ENCODE measurements at places on chromosomes 4 and X. TPM values are rescaled to one million over a fixed set of nuclear protein-coding genes. Genes with fewer than 3 reads are reported as not detected.

GRCh38 chr4:69642961-69643360 is 3.5 kb upstream of the UGT2A2 start:
- DNase-seq, result no peak

GRCh38 chr4:2858451-2859217 is 15.0 kb downstream of the ADD1 start:
- no peak for DNase-seq

GRCh38 chr4:25792200-25792791 is 70.5 kb downstream of the SEL1L3 start:
- DNase-seq, result no peak

DNA sequence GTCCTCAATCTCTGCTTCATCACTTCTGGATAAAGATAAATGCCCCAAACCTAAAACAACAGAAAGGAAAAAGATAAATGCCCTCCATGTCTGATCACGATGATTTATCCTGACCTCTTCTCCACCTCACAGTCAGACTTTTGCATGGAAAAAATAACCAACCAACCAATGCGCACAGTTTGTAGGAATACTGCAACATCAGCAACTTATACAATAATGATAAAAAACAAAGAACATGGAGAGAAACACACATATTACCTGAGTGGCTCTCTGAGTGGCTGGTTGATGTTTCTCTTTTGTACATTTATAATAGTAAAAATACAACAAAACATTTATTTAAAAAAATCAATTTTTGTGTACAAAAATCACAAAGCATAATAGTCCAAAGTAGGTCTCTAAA is 93.0 kb upstream of the PUDP start:
- no peak for DNase-seq

The CCNA2 gene
- 110 TPM for total RNA-seq

The EDNRA gene
- total RNA-seq, result 0.07 TPM

DNA sequence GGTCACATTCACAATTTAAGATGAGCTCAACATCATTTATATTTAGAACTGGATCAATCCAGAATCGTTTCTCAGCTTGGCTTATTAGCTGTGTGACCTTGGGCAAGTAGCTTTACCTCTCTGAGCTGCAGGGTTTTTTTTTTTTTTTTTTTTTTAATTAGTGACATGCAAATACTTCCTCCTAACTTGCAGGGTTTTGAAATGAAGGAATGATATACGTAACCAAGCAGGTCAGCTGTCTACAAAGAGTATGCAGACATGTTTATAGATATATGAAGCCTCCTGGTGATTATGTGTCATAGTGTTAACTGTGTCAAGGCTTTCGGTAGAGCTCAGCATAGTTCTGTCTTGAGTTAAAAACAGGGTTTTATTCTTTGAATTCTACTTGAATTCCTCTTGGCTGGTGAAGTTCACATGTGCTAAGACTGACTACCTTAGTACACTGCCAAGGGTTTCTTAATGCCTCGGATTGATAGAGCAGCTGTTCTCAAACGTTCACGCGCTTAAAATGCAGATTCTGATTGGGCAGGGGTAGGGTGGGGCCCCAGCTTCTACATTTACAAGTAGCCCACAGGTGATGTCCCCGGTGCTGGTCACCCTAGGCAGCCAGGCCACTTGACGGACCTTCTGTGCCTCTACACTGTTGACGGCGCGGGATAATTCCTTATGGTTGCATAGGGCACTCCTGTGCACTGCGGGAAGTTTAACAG is 654 bp upstream of the STS start:
- DNase-seq, result no peak

GRCh38 chr4:4302416-4302815 is 12.4 kb downstream of the ZBTB49 start:
- no peak for DNase-seq

GRCh38 chrX:106481341-106481740 is 130.4 kb upstream of the RADX start:
- DNase-seq, result no peak

DNA sequence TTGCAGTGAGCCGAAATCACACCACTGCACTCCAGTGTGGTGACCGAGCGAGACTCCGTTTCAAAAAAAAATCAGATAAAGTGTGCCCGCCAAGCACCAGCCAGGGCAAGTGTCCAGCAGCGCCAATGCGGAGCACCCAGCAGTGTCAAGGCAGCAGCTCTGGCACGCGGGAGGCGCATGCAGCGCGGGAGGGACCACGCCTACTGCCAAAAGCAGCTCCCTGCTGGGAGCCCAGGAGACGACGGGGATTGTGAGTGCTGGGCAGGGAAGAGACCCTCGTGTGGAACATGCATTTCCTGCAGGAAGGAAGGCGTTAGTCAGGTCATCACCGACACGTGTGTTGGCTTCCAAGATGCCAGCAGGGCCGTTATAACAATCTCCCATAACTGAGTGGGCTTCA is 10.4 kb downstream of the FAM53A start:
- no peak for DNase-seq

DNA sequence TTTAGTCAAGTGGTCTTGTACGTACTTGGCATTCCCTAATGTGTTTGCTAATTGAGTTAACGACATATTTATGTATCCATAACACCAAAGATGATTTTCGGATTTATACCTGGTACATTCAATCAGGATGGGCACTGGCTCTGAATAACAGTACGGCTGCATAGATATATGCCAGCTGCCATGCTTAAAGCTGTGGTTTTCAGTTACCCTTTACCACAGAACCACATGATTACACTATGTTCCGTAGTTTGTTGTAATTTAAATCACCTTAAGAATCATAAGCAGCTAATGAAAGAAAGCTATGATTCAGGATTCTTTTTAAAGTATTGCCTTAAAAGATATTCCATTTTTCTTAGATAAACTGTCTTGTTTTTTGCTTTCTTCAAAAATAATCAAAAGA is 53.6 kb downstream of the FIP1L1 start:
- no peak for DNase-seq

DNA sequence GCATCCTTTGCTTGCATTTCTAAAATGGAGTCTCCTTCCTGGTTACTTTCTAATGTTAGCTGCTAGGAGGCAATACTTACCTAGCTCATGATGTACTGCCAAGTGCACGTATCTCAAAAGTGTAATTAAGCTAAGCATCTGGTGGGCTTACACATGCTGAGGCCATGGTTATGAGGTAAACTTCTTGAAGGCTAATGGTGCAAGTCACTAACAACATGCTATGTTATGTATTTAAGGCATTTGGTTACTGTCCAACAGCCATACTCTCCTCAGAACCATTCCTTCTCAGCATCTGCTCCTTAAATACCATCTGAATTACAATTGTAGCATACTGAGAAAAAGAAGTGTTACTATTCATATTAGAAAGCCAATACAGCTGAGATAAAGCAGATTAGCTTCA is 318.6 kb upstream of the BMP3 start:
- DNase-seq, result no peak

GRCh38 chr4:102322736-102323135 is 22.5 kb downstream of the SLC39A8 start:
- no peak for DNase-seq

GRCh38 chr4:21948347-21949072 is at the start of gene KCNIP4:
KCNIP4 (minus strand) TSS chr4:21948772.
- no peak for DNase-seq

The OPRPN gene
- not detected for total RNA-seq

- no peak for DNase-seq
Observed at GRCh38 chr4:3039706-3040366, 34.5 kb downstream of the HTT-AS start.

DNA sequence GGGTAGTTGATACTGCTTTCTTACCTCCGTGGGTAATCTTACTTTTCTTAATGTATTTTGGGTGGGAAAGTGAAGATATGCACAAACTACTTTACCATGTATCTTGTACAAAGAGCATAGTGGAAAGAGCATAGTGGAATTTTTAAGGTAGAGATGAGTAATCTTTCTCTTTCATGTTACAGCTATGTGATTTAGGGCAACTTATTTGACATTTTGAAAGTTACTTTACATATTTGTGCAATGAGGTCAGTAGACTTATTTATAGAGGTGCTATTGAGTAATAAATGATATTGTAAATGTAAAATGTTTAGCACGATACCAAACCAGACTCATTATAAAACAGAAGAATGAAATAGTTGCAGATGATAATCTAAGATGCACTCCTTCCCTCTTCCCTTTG is 351.2 kb downstream of the TRAM1L1 start:
- no peak for DNase-seq

DNA sequence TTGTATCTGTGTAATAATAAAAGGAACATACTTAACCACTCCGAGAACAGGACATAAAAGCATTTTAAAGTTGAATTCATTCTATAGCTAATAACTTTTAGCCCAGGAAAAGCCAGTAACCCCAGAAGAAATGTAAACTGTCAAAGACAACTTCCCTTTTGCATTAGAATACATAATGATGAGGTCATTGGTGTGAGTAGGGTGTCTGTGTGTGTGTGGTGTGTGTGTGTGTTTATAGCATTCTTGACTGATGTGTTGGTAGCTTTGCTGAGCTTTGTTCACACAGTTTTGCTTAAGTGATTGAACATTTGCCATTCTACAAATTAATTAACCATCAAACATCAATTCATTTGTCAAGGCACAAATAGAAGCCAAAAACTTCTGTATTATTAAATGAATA is 559.6 kb downstream of the ARAP2 start:
- no peak for DNase-seq

GRCh38 chr4:122603156-122603574 is 17.7 kb downstream of the IL21 start:
- no peak for DNase-seq
